NT2/D1 (cell line): ENCODE measurements at places on chromosomes 2 and 18.

DNA sequence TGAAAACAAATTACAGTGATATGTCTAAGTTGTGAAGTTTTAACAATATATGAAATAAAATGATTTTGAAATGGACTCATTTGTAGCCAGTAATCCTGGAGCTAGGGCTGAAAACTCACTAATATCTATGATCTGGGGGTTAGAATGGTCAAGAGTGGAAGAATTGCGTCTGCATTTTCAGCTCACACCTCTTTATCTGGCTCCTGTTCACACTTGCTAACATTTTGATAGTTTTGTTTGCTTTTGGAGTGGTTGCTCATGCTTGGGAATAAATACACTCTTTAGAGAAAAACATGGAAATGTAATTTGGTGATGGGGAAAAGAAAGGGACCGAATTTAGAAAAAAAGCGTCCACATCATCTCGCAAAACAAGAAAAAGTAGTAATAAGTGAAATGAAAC, 30.7 kb downstream of the UBE2F start:
- DNase-seq: no peak

DNA sequence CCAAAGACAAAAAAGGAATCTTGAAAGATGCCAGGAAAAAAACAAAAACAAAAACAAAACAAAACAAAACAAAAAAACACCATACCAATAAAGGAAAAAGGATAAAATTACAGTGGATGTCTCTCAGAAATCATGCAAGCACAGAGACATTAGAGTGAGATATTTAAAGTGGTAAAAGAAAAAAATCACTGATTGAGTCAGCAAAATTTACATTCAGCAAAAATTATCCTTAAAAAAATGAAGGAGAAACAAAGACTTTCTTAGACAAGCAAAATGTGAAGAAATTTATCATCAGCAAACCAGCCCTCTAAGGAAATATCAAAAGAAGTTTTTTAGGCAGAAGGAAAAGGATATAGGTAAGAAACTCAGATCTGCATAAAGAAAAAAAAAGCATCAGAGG, 10.2 kb upstream of the GKN1 start:
- DNase-seq: no peak

DNA sequence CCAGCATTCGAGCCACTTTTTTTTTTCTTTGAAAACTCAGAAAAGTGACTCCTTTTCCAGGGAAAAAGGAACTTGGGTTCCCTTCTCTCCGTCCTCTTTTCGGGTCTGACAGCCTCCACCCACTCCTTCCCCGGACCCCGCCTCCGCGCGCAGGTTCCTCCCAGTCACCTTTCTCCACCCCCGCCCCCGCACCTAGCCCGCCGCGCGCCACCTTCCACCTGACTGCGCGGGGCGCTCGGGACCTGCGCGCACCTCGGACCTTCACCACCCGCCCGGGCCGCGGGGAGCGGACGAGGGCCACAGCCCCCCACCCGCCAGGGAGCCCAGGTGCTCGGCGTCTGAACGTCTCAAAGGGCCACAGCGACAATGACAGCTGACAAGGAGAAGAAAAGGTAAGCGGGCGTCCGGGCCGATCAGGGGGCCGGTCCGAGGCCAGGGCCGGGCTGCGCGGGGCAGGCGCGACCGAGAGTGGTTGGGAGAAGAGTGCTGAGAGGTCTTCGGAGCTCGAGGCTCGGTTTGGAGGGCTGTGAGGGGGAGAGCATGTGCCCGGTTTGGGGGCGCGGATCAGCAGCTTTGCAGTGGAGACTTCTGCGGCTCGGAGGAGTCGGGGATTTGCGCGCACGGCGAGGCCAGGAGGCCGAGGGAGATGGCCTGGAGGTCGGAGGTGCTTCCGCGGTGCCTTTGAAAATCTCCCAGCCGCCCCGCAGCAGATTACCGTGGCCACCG, 502 bp downstream of the EPAS1 start:
- no peak for DNase-seq

GRCh38 chr2:214471990-214472389, 61.1 kb downstream of the VWC2L start:
- DNase-seq: no peak

DNA sequence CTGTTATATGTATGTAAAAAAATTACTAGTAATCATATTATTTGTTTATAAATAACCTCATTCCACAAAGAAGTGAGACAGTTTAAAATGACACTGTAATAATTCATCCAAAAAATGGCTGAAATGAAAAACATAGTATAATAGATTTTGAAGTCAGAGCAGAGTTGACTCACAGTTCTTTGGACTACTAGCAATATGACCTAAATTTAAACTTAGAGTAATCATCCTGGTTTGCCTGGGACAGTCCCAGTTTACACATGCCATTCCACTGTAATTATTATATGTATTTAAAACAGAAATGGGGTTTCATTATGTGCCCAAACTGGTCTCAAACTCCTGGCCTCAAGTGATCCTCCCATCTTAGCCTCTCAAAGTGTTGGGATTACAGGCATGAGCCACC, 48.3 kb downstream of the CCDC88A start:
- no peak for DNase-seq

DNA sequence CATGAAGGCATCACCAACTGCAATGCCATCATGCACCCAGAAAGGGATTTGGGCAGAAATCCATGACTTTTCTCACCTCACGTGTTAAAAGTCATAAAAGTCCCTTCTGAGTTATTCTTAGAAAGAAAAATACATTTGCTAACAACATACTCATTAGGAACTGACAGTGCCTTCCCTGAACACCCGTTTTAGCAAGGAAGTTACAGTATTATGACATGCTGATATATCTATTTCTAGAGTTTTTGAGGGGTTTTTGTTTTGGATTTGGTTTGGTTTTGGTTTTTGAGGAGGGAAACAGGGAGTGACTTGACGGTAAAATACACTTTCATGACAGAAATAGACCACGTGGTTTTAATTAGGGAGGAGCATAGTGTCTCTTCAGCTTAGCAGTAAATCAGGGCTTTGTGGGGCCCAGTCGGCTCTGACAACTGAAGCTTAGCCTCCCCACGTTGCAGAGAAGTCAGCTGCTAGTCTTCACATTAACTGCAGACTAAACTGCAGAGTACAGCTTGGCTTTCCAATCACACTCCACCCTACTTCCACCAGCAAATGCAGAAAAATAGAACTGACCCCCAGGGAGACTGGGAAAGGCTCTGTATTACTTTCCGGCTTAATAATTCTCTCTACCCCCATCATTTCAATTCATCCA, 141.4 kb downstream of the FAM124B start:
- no peak for DNase-seq

DNA sequence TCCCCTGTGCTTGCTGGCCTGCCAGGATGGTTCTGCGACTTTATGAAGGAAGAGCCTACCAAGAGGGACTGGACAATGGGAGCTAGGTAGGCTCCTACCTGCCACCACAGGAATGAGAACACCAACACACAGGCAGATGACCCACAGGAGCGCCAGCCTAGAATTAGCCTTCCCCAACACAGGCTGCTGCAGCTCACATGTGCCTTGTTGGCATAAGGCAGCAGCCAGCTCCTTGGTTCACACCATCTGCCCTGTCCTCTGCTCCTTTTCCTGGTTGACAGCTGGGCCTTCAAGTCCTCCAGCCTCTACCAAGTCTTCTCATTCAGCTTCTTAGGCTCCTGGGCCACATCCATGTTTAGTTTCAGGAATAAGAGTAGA, 705.4 kb upstream of the RAB6C start:
- DNase-seq: no peak

- no peak for DNase-seq
These were observed 390.9 kb upstream of the SMIM21 start for GRCh38 chr18:75818383-75818782.

- DNase-seq: peak; percentile 79
These were observed 31.6 kb upstream of the PPP1R1C start for GRCh38 chr2:181953881-181954537.

DNA sequence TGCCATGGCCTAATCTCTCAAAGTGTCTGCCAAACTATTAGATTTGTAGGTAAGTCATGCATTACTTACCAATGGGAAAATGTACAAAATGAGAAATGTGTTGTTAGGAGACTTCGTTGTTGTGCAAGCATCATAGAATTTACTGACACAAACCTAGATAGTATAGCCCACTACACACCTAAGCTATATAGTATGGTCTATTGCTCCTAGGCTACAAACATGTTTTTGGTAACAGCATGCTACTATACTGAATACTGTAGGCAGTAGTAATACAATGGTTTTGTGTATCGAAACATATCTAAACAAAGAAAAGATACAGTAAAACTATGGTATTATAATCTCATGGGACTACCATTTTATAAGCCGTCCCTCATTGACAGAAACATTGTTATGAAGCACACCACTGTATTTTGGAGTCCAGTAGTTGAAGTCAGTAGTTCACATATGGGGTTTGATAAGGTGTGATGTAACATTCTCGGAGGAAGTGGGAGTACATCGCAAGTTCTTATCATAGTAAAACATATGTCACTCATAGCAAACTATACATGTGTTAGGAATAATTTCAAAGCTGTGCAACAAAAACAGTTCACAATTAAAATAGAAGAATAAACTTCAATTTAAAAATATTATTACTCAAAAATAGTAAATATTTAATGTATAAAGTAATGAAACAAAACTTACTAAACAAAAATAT, 12.0 kb upstream of the GTF2A1L start:
- no peak for DNase-seq

DNA sequence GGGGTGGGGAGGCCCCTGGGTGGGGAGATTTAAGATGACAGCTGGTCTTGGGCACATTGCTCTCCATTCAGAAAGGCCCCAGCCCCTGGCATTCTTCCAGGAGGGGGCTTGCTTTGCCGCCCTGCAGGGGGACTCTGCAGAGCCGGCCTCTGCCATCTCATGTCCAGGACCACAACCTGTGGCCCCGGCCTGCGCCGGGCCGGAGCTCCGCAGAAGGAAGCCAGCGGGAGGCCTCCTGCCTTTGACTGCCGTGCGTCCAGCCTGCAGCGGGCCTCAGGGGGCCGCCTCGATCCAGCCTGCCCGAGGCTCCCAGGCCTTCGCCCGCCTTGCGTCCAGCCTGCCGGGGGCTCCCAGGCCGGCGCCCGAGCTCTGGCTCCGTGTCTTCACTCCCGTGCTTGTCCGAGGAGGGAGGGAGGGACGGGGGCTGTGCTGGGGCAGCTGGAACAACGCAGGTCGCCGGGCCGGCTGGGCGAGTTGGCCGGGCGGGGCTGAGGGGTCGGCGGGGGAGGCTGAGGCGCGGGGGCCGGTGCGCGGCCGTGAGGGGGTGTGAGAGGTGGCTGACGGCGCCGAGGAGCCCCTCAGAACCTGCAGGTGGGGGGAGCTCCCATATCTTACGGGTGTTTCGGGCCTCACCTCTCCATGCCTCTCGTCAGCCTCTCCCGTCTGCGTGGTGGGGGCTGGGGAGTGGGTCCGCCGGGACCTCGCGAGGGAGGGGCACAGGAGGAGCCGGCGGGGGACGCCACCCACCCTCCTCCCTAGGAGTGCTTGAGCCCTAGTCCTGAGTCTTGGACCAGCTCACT, 20.4 kb downstream of the GPC1 start:
- DNase-seq: no peak

DNA sequence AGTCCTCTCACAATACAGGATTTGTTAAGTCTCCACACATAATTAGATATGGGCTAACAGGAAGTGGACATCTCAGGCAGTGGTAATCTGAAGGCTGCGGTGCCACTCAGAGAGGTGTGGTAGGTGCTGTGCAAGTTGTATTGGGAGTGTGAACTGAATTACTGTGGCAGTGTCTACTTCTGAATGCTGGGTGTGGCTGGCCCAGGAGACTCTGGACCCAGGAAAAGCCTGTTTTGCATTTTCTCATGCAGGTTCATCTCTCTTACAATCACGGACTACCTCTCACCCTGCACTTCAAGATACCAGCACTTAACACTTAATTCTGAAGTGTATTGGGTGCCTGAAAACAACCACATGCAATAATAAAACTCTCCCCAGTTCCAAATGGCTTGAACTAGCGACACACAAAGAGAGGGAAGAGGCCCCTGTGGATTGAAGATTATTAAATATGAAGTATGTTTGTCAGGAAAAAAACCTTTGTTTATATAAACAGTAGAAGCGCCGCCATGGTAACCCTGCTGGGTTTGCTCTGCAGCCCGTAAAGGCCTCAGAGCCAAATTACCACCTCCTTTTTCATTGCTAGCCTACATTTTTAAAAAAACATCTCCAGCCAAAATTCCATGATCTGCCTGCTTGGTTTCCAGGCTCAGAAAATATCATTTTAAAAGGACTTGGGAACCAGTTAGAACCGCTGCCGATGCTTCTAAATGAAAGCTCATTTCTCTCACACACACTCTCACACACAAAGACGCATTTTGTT, 77.5 kb downstream of the GFPT1 start:
- no peak for DNase-seq

DNA sequence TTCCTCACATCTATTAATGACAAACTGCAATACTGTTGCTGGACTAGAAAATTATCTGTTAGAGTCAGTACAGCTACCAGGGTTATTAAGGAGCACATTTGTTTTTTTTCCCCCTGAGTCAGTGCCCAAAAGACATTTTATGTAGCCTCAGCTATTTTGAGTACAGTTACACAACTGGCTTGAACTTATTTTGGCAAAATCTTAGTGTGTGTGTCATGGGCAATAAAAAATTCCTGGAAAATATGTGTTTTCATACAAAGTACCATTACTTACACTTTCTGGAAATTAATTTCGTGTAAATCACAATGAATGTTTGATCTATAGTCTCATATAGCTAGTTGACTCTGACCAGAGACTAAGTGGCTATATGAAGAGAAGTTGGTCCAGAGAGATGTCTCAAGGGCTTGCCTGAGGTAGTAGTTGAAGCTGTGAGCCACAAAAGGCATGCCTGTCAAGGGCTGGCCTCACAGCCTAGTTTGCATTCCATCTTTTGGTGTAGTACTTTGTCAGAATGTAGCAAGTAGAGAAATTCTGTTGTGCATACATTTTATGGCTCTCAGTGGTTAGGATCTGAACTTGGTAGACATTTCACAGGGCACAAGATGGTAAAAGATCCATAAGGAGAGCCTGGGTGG, 283.4 kb downstream of the MTX2 start:
- DNase-seq: no peak

DNA sequence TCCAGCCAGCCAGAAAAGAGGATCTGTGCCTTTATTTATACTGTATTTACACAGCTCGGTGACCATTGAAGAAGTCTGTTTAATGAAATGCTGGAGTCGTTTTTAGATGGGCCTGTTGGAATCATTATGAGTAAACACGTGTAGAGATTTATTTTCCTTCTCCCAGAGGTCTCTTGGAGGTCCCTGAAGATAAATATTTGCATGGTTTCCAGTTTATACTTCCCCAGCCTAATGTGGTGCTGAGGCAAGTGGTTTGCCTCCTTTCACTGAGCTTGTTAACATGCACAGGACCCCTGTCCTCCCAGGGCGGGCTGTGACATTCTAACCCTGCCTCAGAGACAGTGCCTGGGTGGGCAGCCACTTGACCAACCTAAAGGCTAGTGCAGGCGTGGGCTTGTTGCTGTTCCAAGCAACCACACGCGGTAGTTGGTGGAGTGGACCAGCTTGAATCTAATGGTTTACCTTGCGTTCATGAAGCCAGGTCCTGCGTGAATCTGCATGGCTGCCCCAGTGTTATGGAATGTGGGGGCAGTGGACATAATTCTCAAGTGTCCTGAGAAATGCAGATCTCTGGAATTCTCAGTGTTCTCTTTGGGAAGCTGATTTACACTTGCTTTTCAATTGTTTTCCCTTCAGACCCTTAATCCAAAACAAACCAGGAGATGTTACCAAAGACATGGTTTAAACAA, 130.2 kb upstream of the DLX2 start:
- DNase-seq: no peak

GRCh38 chr2:120167272-120167671, 55.9 kb downstream of the TMEM185B start:
- no peak for DNase-seq
